Endothelial cell (in vitro differentiated cells): ENCODE measurements at places on chromosomes 7 and 10. TPM values are rescaled to one million over a fixed set of nuclear protein-coding genes. Genes with fewer than 3 reads are reported as not detected.

GRCh38 chr10:89301721-89302445 lies at the start of gene IFIT2:
TSS of gene IFIT2 (plus strand) at chr10:89302046. CDS start at chr10:89302124, 78 bp downstream.
- peaks cover 25% of the 10 kb centered on the region for H3K4me1 ChIP-seq
- DNase-seq: no peak
- peak within 1 kb of the TSS; percentile 55 for H3K27ac ChIP-seq
- peaks cover 5% of the 10 kb centered on the region for H3K27me3 ChIP-seq
- no peak within 1 kb of the TSS for H3K4me3 ChIP-seq
- H3K36me3 ChIP-seq: no peaks in the 10 kb centered on the region

- peaks cover 9% of the 10 kb centered on the region for H3K4me1 ChIP-seq
- no peak overlapping the region for H3K4me3 ChIP-seq
- H3K27ac ChIP-seq: no peak overlapping the region
- no peaks in the 10 kb centered on the region for H3K27me3 ChIP-seq
- H3K36me3 ChIP-seq: no peaks in the 10 kb centered on the region
Observed at GRCh38 chr7:35019801-35020200, 17.5 kb downstream of the DPY19L1 start.

Gene RAB19
- total RNA-seq: 5.1 TPM

- no peaks in the 10 kb centered on the region for H3K27me3 ChIP-seq
- no peak for DNase-seq
- no peaks in the 10 kb centered on the region for H3K36me3 ChIP-seq
- H3K4me3 ChIP-seq: no peak overlapping the region
- no peak overlapping the region for H3K27ac ChIP-seq
Observed at GRCh38 chr10:75722609-75723008, 291.2 kb downstream of the LRMDA start.

Gene MRC1
- 35.7 TPM for total RNA-seq

Gene HYCC1
- 93.8 TPM for total RNA-seq

GRCh38 chr7:124566583-124566982 lies 199.0 kb downstream of the GPR37 start:
- DNase-seq: peak; percentile 5
- peaks cover 4% of the 10 kb centered on the region for H3K4me1 ChIP-seq
- H3K36me3 ChIP-seq: no peaks in the 10 kb centered on the region
- H3K27ac ChIP-seq: no peak overlapping the region
- H3K4me3 ChIP-seq: no peak overlapping the region
- no peaks in the 10 kb centered on the region for H3K27me3 ChIP-seq
